ENCODE measurements at places on chromosomes 3 and 15. TPM values are rescaled to one million over a fixed set of nuclear protein-coding genes. Genes with fewer than 3 reads are reported as not detected.

DNA sequence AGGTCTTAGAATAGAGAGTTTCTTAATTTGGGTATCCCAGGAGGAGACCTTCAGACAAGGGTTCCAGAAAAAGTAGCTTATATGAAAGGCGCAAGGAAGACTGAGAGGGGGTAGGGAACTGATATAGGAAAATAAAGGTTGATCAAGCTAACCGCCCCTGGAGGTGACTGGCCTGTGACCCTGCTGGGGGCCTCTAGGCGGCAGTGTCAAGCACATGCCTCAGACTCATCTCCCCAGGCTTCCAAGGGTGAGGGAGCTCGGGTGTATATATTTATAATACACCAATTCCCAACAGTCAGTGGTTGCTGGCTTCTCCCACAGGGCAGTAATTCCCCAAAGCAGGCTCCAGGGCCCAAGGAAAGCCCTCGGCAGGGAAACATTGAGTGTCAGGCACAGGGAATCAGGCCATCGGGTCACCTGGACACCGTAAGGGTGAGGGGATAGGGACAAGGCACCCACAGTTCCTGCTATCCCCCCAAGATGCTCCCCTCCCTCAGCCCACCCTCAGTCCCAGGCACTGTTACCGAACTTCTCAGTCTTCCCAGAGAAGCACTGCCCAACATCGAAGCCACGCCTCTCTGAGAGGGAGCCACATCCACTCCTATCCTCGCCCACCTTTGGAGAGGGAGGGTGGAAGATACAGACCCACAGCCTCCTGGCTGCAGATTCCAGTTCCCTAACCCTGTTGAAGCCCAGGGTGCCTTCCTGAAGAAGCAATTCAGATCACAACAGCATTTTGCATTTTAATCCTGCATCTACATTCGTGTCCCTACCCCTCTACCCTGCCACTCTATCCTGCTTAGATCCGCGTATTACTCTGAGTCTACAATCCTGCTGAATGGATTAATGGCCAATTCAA is 19.5 kb upstream of the CAV3 start:
- DNase-seq, result peak; percentile 81

DNA sequence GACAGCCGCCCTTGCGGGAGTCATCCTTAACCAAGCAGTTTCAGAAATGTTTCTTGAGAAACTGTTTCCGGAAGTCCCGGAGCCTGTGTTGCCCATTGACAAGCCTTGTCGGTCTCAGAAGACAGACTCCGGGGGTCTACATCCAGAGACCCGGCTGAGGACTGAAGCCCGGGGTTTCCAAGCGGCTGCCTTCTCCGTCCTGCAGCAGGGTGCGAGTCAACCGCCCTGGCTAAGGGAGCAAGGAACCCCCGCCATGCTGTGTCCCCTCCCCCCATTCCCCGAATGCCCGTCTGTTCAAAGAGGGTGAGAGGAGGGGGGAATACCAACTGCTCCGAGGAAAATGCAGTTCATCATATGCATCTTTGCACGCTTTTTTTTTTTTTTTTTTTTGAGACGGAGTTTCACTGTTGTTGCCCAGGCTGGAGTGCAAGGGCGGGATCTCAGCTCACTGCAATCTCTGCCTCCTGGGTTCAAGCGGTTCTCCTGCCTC is 61.6 kb downstream of the ATP1B3 start:
- no peak for DNase-seq

DNA sequence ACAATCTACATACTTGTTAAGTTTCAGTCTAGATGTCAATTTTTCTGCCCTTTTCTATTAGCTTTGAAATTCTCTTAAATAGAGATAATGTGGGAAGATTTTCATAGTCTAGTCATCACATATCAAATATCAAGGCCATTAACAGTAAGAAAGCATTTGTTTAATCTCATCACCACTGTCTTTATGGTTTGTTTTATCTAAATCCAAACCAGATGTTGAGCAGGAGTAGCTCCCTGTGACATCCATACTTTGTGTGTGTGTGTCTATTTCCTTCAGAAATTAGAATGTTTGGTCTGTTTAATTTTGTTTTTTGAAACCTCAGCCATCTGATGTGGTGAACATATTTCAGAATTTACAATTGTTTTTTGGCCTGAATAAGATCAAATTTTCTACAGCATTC is 23.1 kb upstream of the GOLGA8B start:
- DNase-seq, result no peak

DNA sequence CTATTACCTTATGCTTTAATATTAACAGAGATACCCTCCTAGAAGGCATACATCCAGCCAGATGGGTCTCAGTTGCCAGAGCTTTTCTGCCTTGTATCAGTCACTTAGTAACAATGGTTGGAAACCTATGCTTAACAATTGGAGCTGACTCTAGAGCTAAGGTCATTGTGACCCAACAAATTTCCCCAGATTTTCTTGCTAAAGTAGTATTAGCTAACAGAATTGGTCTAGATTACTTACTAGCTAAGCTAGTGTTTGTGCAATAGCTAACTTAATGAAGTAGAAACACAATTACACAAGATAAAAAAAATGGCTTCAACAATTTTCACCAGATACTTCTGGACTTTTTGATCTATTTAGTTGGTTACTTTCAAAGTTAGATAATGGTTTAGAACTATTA is 236.9 kb downstream of the NSUN3 start:
- no peak for DNase-seq

Gene SMCO1
- total RNA-seq, result not detected
